ENCODE measurements at places on chromosomes 3 and 15.

- no peak for DNase-seq
Measured at GRCh38 chr15:78301828-78302227, 2.4 kb upstream of the SKIC8 start.

GRCh38 chr3:123361071-123361470, 87.8 kb downstream of the ADCY5 start:
- DNase-seq = no peak

- no peak for DNase-seq
Measured at GRCh38 chr3:38177181-38177580, 11.8 kb downstream of the OXSR1 start.

GRCh38 chr3:39752019-39752637, 57.3 kb upstream of the MYRIP start:
- DNase-seq = no peak

DNA sequence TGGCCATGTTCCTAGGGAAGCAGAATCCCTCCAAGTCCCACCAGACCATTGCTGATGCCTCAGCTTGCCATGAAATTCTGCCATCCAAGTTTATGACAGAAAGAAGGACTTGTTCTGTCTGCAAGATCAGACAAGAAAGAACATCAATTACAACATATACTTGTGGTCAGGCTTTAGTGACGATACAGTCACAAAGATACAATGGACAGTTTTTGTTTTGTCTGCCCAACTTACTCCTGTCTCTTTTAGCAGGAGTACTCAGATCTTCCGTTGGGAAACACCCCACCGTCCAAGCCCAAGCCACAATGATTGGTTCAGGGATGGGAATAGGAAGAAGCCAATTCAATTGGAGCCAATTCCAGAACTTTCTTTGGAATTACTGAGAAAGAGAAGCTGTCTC, 15.7 kb downstream of the KLHL6 start:
- no peak for DNase-seq

DNA sequence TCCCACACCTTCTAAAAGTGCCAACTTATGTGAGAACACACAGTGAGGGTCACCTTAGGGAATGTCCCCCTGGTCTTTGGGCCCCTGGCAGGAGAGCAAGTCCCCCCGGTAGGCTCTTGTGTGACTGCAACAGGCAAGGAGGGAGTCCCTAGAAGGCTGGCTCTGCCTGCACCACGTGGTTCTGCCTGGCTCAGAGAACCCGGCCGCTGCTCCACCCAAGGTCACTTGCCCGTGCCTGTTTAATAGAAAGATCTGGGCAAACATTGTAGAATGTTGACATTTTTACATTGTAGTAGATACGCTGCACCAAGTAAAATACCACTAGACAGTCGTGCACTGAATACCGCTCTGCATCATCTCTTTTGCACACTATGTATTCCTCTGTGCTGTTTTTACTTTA, 21.9 kb downstream of the GABRA5 start:
- DNase-seq = no peak

GRCh38 chr3:155370764-155371503, 77.5 kb upstream of the STRIT1 start:
- DNase-seq = no peak

- DNase-seq = no peak
Measured at GRCh38 chr3:147113293-147114044, 292.9 kb downstream of the ZIC4 start.

DNA sequence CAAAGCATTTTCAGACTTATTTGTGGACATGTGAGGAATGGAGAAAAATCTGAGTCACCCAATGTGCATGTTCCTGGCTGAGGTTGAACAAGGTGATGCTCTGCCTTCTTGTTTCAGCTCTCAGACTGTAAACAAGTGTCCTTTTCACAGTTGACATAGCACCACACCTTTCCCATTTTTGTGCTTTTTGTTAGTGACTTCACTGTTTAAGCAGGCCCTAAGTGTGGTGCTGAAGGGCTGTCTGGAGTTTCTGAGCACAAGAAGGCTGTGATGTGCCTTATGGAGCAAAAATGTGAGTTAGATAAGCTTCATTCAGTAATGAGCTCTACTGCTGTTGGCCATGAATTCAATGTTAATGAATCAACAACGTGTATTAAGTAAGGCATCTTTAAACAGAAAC, 20.4 kb downstream of the ABI3BP start:
- no peak for DNase-seq

- no peak for DNase-seq
Measured at GRCh38 chr3:31210068-31210645, 315.7 kb upstream of the GADL1 start.

- DNase-seq = no peak
Measured at GRCh38 chr15:92693691-92694331, 38.2 kb upstream of the FAM174B start.

DNA sequence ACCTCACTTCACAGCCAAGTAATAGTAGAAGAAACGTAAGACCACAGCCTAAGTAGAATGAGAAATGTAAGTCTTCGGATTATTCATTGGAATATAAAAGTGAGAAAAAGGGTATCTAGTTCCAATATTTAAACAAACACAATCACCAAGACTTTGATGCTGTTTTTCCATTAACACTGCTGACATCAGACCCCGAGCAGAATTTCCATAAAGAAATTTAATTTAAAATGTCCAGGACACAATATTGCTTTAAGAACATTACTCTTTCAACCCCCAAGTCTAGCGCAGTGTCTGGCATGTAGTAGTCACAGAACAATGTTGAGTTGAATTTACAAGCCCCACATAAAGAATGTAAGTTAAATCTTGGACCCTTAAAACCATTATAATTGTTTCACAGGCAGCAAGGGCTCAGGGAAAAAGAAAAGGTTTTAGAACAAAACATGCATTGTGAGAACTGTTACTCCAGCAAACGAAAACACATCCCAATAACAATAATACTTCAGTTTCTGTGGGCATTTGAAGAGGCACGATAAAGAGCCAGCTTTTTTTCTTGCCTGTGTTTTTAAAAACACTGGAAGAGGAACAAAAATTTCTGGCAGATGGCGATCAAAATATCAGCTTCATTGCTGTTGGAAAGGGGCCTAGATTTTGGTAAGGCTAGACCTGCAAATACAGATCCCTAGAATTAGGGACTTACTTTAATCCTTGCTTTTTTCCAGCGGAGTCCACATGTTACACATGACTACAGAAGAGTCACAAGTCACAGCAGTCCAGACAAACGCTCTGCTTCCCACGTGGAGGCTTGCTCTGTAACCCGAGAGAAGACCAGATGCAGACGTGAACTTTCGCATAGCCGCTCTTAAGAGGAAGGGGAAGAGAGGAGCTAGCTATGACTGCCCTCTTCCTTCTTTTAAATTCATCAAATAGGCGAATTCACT, 77.9 kb upstream of the IGSF10 start:
- DNase-seq = no peak

GRCh38 chr3:54356261-54357045, 234.1 kb downstream of the CACNA2D3 start:
- no peak for DNase-seq

DNA sequence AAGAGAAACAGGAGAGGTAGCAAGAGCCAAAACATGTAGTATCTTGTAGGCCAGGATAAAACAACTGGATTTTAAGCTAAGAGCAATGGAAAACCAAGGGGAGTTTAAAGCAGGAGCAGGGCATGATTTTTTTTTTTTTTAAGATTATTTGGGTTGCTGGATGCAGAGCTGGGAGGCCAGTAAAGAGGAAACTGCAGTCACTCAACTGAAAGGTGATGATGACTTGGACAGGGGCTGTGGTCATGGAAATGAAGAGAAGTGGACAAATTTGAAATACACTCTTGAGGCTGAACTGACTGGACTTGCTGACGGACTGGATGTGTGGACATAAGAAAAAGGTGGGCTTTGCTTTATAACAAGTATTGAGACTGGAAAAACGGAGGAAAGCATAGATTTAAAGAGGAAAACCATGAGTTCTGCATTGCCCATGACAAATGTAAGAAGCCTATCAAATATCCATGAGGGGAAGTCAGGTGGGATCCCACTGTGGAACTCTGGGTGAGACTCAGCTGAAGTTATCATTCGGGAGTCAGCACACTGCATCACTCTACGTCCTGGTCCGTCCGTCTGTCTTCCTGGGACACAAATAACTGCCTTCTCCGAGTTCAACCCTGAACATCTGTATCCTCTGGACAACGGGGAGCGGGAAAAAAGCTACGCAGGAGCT, 688 bp downstream of the XPC start:
- DNase-seq = no peak

GRCh38 chr15:65980824-65981456, 111.6 kb downstream of the RAB11A start:
- DNase-seq = no peak

GRCh38 chr3:161893972-161894371, 397.4 kb downstream of the OTOL1 start:
- no peak for DNase-seq

DNA sequence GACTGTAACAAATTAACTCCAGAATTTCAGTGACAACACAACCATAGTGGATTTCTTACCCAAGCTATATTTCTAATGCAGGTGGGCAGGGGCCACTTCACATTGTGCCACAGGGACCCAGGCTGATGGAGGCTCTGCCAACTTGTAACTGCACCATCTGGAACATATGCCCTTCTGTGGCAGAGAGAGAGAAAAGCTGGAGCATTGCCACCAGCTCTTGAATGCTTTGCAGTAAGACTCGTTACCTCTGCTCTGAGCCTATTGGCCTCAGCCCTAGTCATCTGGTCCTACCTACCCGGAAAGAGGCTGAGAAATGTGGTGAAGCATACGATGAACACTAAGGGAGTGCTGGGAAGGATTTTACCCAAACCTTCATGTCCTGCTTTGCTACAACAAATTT, 587.1 kb downstream of the ZNF385D start:
- DNase-seq = no peak

DNA sequence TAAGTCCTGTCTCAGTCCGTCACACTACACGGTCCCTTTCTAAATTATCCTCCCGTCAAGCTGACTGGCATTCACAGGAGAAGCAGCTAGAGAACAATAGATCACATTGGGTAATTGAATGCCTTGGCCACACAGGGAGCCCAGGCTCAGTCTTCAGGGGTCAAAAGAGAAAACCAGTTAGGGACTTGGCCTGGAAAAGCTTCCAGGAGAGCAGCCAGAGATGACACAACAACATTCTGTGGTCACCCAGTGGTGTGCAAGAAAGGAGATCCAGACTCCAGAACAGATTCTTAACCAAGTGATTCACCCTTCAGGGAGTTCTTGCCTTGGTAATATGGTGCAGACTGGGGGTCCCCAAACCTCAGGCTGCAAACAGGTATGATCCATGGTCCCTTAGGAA, 15.9 kb downstream of the ARHGAP31 start:
- no peak for DNase-seq

DNA sequence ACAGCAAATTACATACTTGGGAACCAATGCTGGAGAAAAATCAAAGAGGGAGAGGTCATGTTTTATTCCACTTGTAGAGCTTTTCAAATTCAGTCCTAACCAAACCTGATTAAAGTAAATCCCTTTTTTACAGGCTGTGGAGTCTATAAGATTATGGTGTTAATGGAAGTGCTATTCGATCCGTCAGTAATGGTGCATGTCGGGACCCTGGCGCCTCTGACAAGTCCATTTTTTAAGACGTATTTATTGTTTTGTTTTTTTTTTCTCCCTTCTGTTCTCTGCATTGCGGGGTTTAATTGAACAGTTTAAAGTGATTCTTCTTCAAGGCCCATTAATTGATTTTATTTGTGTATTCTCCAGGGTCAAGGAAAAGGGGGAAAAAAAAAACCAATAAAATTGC, 725.9 kb downstream of the TUSC7 start:
- DNase-seq = no peak

GRCh38 chr3:89217148-89217685, 109.8 kb downstream of the EPHA3 start:
- no peak for DNase-seq

DNA sequence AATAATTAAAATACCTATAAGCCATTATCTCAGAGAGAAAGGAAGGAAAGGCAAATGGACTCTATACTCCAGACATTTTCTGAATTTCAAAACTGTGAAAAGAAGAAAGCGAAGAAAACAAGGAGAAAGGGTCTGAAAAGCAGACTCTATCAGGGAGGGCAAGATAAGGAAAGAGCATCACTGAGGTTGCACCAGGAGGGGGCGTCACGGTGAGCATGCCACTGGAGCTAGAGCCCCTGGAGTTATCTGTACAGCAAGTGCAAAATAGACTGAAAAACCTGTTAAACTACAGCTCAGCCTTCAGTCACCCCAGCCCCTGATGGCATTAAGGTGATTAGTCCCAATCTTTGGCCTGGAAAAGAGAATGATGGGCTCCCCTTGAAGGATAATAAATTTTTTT, 514.3 kb downstream of the GABRG3 start:
- DNase-seq = no peak

GRCh38 chr15:77179541-77179998, 108.7 kb upstream of the TSPAN3 start:
- DNase-seq = no peak

GRCh38 chr3:102183186-102183585, 251.6 kb upstream of the ZPLD1 start:
- DNase-seq = no peak

- DNase-seq = no peak
Measured at GRCh38 chr3:32146746-32147211, 40.4 kb downstream of the GPD1L start.

DNA sequence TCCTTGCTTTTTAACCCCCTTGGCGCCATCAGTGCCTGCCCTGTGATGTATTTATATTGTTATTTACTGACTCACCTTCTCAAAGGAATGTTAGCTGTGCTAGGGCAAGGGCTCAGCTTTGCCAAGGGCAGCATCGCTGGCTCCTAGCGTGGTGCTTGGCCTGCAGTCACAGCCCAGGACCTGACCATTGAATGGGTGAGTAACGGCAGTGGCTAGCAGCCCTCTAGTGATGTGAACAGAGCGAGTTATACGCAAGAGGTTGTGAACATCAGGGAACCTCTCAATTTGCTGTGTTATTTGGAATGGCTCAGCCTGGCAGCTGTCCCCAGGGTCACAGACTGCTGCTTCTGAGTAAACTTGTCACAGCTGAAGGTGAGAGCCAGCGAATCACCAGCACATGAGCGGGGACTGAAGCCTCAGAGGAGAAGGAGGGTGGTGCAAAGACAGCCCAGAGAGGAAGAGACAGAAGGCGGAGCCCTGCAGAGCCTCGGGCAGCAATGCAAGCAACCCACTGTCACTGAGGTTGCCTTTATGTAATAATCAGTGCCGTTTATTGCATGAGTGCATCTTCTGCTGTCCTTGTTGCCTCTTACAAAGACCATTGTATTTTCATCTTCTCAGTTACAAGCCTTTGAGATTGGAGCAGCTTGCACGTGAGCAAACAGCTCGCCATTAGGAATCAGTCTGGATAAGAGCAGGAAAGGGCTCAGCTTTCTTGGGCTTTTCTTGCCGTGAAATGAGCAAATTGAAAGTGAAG, 158.3 kb downstream of the SLCO3A1 start:
- DNase-seq = no peak

- DNase-seq = peak; percentile 11
Measured at GRCh38 chr15:82298520-82298919, 35.9 kb downstream of the SAXO2 start.

Measured in activated CD8-positive, alpha-beta memory T cell treated with anti-CD3 and anti-CD28 coated beads for 1 hour (primary cell).